AML-193 (cell line): ENCODE measurements at places on chromosomes 4 and X.

- no peak for DNase-seq
Measured at GRCh38 chr4:159002950-159003349, 99.9 kb upstream of the RAPGEF2 start.

GRCh38 chr4:166252487-166253402, 379.7 kb downstream of the TLL1 start:
- DNase-seq, result peak; percentile 10

DNA sequence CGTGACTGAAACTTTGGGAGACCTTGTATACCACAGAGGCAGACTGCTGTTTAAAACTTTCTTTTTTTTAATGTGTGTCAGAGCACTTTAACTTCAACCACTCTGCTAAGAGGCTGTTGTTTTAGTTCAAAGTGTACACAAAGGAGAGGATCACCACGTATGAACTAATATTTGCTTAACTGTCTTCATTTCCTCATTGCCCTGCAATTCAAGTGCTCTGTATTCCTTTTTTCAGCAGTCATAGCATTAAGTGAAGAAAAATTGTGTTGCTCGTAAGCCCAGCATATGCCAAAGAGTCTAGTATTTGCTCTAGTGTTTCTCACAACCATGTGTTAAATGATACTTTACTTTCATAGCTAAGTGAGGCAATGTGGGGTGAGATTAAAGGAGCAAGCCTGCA, 63.0 kb upstream of the HHIP start:
- DNase-seq, result no peak

- DNase-seq, result no peak
Measured at GRCh38 chr4:93469560-93469959, 359.0 kb upstream of the ATOH1 start.

DNA sequence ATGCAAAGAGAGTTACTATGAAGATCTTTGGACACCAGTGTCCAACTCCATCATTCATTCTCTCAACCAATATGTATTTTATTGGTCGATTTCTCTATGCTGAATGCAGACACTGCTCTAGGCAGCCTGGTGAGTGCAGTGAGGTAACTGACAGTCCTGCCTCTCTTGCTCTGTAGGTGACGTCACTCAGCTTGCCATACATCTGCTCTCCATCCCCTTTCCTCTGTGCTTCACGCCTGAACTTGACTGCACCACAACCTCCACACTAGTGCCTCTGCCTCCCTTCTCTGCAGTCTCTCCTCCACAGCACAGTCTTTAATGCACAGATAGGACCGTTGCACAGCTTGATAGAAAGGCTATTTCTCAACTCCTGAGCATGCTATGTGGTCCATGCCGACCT, 344.9 kb upstream of the NOCT start:
- no peak for DNase-seq

DNA sequence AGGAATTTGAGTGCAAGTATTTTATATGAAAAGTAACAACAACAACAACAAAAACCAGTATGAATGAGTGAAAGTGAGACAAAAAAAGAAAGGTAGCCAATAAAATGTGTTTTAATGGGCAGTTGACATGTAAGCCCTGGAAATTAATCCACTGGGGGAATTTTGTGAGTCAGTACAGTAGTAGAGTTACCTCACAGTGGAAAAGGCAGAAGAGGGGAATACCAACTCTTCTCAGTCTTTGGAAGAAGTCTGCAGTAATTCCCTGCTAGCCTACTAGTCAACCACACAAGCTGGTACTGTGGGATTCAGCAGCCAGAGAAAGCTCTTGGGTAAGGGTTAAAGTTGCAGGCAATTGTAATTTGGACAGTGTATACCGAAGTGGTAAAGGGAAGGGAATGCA, 76.3 kb upstream of the IL15 start:
- DNase-seq, result no peak
